GM10248 (cell line): ENCODE measurements at places on chromosomes 13 and 19.

DNA sequence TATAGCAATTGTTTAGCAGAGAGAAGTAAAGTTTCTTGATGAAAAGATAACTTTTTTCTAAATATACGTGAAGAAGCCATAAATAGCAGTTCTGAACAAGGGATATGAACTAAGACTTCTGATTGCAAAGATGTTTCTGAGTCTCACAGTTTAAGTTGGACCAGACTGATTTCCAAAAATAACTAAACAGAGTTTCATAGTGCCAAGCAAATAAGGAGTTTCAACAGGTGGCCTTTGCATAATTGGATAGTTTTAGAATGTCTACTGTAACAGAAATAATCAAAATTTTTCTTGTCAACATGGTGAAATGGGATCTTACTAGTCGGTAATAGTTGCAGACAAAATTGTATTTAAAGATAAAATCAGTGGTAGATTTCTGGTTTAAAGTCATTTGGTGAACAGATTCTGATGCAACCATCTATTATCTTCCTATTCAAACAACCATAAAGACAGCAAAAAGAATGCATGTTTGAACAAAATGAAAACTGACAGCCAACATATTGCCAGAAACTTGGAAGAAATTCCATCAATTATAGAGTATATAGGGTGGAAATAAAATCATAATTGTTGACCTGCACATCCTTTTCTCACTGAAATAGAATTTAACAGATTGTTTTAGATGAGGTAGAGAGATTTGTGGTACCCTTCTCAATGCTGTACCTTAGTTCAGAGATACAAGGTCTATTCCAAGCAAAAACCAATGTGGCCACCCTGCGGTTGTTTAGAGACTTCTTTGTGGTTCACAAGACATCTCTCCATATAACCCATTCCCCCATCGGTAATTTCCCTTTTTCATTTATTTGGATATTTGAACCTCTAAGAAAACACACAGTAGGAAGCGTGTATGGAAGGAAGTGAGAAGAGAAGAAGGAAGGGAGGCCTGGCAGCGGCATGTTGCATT lies 275.3 kb downstream of the COG6 start:
- no peak for DNase-seq

- no peak for DNase-seq
These were observed 42.0 kb upstream of the TM9SF2 start for GRCh38 chr13:99459099-99459850.

GRCh38 chr19:45645631-45646344 lies 6.6 kb upstream of the EML2 start:
- DNase-seq = peak; percentile 93

DNA sequence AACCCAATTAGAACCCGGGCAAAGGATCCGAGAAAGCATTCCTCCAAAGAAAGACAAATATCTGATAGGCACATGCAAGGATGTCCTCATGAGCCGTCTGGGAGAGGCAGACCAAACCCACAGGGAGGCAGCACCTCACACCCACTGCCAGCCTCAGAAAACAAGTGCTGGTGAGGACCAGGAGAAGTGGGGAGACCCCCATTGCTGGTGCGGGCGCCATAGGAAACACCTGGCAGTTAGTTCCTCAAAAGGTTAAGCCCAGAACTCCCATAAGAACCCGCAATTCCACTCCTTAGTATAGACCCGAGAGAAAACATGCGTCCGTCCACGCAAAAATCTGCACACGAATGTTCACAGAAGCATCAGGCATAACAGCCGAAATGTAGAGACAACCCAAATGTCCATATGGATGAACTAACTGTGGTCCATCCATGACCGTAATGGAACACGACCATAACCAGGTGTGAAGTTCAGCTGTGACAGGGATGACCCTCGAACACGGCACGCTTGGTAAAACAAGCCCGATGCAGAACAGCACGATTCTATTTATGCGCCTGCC lies 7.9 kb downstream of the ZNF787 start:
- DNase-seq = no peak

GRCh38 chr19:39448271-39448670 lies 2.9 kb downstream of the SUPT5H start:
- DNase-seq = peak; percentile 67

DNA sequence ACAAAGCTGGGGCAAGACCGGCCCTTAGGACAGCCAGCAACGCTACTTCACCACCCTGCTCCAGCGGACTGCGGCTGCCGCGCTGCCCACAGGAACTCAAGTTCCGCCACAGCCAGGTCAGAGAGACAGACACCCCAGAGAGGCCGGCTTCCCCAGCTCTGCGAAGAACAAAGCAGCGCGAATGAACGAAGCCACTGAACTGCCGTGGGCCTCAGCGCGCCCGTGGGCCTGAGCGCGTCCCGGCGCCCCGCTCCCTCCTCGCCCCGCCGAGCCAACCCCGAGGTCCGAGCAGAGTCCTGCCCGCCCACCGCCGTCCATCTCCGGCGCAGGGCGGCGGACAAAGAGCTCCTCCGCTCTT lies 158.4 kb downstream of the RNF17 start:
- no peak for DNase-seq

GRCh38 chr19:14383661-14384555 lies 2.7 kb downstream of the ADGRE5 start:
- peak; percentile 70 for DNase-seq
